ENCODE measurements at places on chromosomes 11 and 22.
A peak's percentile ranks its signal among the peaks of the same experiment; 100 is the strongest.

GRCh38 chr11:128187377-128187776, 400.0 kb downstream of the ETS1 start:
- DNase-seq = no peak

DNA sequence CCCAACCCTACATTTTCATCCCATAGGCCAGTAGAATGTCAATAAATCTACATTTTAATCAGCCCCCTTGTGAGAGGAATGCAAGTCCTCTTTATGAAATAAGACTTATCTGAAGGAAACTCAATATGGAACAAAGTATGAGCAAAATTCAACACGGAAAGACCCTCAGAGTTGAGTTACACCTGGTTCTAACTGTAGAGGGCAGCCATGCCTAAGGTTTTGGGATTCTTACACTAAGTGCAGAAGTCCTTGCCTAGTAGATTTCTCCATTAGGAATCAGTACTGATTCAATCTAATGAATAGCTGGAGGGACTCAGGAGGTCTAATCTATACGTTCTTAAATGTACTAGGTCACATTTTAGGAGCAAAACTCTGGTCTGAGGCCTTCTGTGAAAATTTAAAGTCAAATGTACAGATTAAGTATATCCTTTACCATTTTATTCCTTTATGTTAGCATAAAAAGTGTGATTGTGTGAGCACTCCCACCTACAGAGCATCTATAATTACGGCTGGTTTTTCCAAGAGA, 904.5 kb downstream of the DLG2 start:
- DNase-seq = no peak

- peak; percentile 79 for DNase-seq
Observed at GRCh38 chr11:62602141-62603071, 741 bp upstream of the MTA2 start.

DNA sequence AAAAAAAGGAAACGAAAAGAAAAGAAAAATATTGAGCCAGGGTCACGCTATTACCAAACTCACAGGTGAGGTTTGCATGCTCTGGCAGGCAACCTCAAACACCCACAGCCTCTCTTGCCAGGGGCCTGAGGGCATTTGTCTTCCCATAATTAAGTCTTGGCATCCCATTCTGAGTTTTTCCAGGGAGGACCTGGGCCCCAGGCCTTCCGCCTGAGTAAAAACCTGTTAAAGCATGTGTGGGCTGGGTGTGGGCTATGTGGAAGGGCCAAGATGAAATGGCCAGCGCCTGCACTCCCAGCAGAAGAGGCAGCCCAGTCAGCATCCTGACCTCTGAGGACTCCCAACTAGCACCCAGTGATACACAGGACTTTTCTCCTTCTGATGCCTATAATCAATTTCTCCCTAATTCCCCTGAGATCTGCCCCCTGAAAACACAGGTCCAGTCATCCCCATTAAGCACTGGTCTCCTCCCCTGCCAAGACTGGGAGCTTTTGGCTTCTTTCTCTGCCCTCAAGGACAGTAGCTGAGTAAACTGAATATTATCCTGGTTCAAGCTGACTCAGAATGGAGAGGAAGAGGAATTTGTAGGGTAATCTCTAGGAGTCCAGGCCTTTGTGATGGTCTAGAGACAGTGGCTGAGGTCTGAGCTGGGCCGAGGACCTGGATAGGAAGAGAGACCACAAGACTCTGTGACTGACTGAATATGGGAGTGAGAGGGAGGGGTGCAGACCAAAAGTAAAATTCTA, 35.6 kb upstream of the ACER3 start:
- DNase-seq = no peak

DNA sequence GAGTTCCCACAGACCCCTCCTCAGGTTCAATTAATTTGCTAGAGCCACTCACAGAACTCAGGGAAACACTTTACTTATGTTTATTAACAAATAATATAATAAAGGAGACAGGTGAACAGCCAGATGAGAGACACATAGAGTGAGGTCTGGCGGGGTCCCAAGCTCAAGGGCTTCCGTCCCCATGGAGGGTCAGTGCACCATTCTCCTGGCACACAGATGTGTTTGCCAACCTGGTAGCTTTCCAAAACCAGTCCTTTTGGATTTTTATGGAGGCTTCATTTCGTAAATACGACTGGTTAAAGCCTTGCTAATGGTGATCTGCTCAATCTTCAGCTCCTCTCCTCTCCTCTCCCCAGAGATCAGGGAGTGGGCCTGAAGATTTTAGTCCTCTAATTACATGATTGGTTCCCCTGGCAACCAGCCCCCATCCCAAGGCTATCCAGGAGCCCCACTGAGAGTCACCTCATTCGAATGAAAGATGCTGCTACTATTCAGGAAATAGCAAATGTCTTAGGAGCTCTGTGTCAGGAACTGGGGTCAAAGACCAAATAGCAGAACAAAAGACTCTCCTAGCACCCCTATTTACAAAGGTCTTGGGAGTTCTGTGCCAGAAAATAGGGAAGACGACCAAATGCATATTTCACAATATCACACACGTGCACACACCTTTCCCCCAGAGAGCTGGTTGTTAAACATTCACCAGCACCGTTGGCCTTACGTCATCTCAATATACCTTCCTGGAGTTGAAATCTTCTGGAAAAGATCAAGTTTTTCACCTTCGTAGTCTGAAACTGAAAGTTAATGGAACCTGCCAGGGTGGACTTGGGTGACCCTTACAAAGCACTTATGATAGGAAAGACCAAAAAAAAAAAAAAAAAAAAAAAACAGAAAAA, 23.8 kb upstream of the CAPRIN1 start:
- no peak for DNase-seq

GRCh38 chr11:61828379-61828628, 204 bp downstream of the FADS2 start:
- DNase-seq = no peak

DNA sequence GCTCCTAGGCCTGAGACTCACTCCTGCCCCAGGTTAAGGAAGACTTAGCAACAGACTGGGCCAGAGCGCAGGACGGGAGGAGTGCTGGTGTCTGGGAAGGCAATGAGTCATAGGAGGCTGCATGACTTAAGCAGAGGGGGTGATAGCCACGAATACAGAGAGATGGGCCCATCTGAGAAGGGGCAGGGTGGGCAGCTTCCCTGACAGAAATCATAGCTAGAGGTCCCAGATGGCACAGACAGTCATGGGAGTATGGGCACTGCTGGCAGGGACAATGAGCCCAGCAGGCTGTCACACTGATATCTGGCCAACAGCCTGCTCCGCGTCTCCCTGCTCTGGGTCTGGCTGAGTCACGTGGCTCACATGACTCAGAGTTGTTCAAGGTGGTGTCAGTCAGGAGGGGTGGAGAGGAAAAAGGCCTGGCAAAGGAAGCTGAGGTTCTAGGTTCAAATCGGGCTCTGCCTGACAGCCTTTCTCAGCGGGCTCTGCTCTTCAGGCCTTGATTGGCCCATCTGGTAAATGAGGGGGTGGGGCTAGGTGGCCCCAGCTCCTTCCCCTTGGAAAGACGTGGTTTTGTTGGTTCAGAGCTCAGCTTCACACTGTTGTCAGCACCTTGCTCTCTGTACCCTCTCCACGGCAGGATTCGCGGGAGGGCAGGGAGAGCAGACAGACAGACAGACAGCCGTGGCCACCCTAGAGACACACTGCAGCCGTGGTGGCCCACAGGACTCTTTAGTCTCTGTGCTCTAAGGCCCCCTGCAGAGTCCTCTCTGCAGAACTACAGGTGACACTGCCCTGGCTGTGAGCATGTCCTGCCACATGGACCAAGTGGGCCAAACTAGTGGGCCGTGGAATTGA, 47.8 kb downstream of the DBX1 start:
- peak; percentile 82 for DNase-seq

GRCh38 chr22:31492151-31492550, 2.5 kb upstream of the EIF4ENIF1 start:
- no peak for DNase-seq

DNA sequence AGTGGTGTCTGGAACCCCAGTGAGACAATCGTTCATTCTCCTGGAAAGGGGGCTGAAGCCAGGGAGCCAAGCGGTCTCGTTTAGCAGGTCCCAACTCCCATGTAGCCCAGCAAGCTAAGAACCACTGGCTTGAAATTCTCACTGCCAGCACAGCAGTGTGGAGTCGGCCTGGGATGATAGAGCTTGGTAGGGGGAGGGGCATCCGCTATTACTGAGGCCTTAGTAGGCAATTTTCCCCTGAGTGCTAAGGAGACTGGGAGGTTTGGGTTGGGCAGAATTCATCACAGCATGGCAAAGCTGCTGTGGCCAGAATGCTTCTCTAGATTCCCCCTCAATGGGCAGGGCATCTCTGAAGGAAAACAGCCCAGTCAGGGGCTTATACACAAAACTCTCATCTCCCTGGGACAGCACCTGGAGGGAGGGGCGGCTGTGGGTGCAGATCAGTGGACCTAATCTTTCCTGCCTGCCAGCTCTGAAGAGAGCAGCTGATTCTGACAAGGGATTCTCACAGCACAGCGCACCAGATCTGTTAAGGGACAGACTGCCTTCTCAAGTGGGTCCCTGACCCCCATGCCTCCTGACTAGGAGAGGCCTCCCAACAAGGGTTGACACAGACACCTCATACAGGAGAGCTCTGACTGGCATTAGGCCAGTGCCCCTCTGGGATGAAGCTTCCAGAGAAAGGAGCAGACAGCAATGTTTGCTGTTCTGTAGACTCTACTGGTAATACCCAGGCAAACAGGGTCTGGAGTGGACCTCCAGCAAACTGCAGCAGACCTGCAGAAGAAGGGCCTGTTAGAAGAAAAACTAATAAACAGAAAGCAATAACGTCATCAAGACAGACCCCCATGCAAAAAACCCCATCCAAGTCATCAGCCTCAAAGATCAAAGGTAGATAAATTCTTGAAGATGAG, 14.8 kb downstream of the OR52M1 start:
- DNase-seq = no peak

DNA sequence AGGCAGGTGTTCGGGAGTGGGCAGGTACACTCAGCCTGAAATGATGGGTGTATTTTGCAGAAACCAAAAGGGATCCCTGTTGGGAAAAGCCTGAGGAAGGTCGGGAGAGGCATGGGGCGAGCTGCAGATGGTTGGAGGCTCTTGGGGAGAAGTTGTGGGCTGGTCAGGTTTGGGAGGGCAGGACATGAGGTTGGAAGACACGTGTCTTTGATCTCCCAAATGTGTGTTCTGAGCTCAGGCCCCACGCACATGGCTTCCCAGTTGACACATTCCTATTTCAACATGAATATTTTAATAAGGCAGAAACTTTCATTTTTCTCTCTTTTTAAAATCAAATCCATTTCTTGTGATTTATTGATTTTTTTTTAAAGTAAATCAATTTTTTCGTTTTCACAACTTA, 1003.3 kb downstream of the TBC1D22A start:
- DNase-seq = no peak

- DNase-seq = no peak
Observed at GRCh38 chr11:116742104-116742503, 30.7 kb downstream of the BUD13 start.

- DNase-seq = no peak
Observed at GRCh38 chr22:26064048-26064447, 105.2 kb upstream of the SEZ6L start.

DNA sequence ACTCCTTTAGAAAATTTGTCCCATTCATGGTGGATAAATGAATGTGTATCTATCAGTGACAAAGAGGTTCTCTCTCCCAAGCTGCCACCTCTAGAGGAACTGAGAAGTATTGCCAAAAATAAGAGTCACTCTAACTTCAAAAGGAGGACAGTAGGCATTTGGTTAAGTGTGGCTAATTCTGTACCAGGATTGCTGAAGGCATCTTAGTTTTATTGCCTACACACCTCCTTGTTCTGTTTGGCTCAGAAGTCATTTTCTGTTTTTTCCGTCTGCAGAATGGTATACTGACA, 189.0 kb upstream of the MPPED2 start:
- DNase-seq = no peak

DNA sequence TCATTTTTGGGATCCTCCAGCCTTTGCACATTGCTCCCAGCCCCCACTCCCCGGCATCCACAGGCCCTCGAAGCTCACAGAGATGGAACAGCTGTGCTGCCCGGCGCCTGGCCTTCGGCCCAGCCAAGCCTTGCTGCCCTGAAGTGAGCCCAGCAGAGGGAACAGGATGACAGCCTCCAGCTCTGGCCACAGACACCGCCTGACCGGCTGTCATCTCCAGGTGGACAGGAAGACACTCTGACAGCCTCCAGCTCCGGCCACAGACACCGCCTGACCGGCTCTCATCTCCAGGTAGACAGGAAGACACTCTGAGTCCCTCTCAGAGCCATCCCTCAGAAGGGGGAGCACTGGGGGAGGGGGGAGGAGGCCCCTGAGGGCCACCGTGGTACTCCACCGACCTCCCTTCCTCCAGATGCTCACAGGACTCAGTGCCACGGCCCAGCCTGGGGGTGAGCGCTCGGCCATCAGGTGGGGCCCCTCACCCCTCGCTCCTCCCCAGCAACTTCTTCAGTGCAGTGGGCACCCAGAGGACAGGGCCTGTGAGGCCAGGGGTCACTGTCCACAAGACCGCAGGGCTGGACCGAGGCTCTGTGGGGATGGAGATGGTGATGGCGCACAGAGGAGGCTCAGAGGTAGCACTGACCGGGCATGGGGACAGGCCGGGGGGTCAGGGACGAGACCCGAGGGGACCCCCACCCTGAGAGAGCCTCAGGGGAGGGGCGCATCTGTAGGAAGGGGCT, 58.6 kb downstream of the BRD1 start:
- DNase-seq = peak; percentile 23

Measured in pons (tissue), 1 donor.